ENCODE measurements at places on chromosomes 6 and 20.

DNA sequence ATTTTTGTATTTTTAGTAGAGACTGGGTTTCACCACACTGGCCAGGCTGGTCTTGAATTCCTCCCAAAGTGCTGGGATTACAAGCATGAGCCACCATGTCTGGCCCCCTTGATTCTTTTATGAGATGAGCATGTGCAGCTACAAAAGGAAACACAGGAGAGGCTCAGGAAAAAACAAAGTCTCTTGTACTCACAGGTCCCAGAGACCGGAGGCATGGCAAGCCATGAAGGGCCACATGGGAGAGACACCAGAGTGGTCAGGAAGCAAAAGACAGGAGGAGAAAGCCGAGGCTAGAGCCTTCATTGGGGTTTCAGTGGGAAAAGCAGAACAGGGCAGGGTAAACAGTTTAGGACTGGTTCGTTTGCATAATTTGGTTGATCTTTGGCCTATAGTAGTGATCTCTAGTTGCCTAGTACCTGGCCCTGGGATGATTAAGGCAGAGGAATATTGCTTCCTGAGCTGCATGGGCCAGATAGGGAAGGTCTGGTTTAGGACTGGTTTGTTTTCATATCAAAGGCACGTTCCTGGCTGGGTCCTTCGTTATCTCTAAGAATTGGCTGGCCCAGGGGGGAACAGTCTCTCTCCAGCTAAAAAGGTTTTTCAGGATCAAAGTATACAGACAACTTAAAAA lies 48.2 kb upstream of the PRND start:
- no peak for DNase-seq

DNA sequence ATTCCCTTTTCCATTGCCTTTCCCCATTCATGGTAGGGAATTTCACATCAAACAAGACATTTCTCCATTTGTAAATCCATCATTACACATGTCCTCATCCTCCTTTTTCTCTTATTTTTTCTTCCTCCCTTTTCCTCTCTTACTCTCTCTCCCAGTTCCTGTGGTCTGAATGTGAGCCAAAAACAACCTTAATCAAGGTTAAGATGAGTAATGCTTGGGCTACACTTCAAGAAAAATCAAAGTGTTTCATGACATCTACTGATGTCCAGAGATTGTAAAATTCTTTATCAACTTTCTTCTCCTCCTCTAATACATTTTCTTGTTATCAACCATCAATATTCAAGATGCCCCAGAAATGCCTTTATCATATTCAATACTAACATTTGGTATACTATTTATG lies 208.0 kb upstream of the PRND start:
- DNase-seq = peak; percentile 42

GRCh38 chr20:346033-346639 lies 775 bp upstream of the NRSN2 start:
- DNase-seq = no peak

DNA sequence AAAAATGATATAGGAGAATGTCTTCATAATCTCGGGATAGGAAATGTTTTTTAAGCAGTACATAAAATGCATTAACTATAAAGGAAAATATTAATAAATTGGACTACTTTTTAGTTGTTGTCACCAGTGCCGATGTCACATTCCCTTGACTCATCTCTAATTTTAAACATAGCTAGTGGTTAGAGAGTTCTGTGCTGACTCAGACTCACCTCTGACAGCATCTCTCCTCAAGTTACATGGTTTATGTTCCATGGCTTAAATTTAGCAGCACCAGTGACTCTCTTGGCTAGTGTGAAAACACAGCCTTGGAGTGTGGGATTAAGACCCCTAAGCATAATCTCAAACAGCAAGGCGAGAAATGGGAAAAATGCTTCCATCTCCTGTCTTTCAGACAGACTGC lies 311.8 kb upstream of the MMS22L start:
- DNase-seq = peak; percentile 41

DNA sequence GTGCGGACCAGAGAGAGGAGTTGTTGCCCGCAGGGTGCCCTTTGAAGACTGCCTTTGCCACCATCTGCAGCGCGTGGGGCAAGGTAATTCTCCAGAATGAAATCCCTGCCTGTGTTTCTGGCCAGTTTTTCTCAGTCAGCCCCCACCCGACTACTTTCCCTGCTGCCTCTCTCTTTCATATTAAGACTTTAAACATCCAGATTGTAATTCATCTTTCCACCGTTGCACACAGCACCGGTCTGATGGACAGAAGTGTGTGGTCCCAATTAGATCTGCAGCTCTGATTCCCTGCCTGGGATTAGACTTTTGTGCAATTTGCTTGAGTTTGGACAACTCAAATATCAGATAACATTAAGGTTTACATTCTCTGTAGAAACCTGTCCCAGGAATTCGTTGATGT lies 489.0 kb downstream of the QKI start:
- DNase-seq = no peak

- no peak for DNase-seq
These were observed 402.5 kb upstream of the FKBP1C start for GRCh38 chr6:62808565-62809293.

DNA sequence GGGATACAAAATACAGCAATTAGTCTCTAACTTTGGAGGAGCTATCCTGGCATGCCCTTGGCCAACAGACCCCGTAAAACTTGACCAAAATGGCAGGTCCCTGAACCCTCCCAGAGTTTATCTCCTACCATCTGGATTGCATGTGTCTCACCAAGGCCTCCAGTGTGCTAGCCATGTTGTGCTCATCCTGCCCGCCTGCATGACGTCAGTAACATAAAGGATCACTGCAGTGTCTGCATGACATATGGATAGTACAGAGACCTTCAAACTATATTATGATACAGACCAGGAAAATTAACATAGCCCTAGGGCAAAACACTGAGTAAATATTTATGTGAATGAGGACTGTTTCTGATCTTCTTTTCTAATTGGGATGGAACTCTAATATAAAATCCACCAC lies 25.3 kb downstream of the CPXM1 start:
- no peak for DNase-seq

DNA sequence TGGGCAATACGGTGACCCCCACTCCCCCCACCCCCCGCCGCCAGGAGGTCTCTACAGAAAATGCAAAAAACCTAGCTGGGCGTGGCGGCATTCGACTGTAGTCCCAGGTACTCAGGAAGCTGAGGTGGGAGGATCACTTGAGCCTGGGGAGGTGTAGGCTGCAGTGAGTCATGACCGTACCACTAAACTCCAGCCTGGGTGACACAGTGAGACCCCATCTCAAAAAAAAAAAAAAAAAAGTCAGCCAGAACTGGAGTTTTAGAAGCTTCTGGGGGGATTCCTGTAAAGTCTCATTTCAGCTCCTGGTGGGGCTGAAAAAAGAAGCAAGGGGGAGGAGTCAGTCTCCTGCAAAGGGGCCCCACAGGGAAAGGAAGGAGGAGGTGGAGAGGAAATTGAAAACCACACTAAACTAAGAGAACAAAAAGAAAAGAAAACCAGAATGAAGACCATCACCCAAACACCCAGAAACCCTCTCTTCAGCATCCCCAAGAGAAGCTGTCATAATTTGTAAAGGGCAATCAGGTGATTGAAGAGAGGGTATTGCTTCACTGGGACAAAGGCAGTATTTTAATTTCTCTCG lies 50.4 kb downstream of the NOL4L start:
- no peak for DNase-seq

- peak; percentile 32 for DNase-seq
These were observed 57.8 kb downstream of the SLC2A10 start for GRCh38 chr20:46767127-46767761.

GRCh38 chr20:14715400-14715799 lies 378.0 kb upstream of the FLRT3 start:
- DNase-seq = no peak

DNA sequence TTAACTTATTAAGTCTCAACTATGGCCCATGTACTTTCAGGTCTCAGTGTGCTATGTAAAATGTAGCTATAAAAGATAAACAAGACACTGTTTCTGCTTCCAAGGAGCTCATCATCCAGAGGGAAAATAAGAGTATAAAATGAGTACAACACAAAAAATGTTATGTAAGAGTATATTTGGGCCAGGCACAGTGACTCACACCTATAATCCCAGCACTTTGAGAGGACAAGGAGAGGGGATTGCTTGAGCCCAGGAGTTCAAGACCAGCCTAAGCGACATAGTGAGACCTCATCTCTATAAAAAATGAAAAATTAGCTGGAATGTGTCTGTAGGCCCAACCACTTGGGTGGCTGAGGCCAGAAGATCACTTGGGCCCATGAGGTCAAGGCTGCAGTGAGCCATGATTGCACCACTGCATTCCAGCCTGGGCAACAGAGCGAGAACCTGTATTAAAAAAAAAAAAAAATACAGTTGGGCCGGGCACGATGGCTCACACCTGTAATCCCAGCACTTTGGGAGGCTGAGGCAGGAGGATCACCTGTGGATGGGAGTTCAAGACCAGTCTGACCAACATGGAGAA lies 124.0 kb downstream of the EDN1 start:
- peak; percentile 22 for DNase-seq

DNA sequence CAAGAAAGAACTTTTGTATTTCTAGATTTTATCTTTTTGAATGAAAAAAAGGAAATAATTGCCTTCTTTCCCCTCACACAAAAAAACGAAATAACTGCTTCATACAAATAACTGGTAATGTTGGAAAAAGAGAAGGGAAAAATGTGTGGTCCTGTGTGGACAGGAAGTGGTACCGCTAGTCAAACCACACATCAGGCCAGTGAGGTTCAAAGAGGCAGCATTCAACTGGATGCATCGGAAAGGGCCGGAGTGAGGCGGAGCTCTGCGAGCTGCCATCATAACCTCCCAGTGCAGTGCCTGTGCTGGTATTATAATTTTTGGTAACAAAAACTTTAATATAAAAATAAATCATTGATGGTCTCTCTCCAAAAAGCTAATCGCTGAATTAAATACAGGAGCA lies 111.2 kb downstream of the IRF4 start:
- no peak for DNase-seq

GRCh38 chr20:32991792-32992641 lies 12.2 kb downstream of the SUN5 start:
- DNase-seq = no peak

GRCh38 chr6:108263371-108263770 lies 2.5 kb upstream of the SNX3 start:
- no peak for DNase-seq

DNA sequence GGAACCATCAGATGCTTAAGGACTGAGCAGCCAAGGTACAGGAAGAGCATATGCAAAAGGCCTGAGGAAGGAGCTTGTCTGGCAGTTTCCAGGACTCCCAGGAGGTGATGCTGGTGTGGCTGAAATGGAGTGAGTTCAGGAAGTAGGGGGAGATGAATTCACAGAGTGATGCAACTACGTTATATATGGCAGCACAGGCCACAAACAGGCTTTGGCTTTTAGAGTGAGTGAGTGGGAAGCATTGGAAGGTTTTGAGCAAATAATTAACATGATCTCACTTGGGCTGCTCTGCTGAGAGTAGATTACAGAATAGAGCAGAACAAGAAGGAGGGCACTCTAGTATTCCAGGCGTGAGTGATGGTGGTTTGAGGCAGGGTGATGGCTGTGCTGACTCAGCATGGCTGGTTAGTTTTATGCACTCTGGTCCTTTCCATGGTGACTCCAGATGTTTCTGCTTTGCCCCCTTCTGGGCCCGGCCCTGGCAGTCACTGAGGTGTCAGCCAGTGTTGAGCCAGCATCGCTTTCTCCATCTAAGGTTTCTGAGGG lies 6.5 kb downstream of the BTN2A2 start:
- no peak for DNase-seq

DNA sequence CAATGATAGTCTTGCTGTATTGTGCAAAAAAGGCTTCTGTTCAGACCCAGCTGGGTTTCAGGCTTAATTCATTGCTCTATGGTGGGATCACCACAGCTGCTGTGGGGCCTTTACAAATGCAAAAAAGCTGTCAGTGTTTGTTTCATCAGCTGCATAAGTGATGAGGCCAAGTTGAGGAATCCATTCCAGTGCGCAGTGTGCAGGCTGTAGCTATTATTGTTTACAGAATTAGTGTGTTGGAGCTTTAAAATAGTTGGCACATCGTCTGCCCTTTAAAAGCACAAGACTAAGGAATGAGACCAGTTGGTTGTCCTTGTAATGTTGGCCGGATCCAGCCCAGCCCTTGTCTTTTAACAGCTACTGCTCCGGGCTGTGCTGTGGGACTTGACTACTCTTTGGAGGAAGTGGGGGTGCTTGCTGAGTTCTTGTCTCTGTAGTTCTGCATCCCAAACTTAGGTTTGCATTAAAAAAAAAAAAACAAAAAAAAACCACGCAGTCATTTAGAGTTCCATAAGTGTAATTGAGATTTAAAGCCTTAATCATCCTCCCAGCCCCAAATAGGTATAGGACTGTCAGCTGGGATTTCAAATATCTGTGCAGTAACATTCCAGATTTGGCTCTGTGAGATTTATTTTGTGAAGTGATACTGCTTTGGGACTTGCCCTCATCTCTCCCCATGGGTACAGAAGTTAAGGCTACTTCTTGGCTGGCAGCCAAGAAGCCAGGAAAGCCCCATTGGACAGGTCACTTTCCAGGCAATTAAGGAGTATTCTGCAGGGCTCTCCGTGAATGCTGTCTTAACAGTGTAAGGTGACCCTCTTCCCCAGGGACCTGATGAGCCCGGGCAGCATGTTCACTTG lies 19.3 kb downstream of the JARID2 start:
- peak; percentile 94 for DNase-seq

GRCh38 chr20:14597206-14597715 lies 259.8 kb upstream of the FLRT3 start:
- DNase-seq = no peak

DNA sequence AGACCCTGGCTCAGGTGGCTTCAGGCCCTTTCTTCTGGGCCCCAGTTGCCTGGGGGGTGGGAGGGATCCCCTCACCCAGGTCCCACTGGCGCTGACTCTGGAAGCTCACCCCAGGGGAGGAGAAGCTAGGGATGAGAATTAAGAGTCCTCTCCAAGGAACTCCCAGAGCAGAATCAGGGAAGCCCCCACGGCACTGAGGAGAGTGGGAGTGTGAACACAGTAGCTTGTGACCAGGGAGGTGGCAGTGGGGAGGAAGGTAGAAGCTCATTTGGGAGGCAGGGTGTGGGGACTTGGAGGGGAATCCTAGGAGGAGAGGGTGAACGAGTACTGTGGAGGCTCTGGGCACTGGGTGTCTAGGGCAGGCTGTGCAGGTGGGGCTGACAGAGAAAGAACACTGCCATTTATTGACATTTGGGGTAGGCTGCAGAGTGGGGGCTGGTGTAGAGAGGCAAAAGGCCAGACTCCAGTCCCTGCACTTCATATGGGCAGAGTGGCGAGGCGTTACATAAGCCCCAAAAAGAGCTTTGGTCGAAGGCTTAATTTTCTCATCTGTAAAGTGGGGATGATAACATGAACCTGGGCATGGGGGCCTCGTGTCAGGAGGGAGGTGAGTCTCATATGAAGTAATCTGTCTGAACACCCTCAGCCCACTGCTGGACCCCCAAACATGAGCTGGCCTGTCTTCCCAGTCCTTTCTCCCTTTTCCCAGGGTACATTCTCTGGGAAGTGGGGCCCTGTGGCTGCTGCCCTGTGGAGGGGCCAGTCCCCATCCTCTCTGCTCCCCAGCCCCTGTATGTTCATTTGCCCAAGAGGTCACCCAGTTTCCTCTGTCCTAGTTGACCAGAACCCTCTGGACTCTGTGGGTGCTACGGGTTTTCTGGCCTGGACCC lies 80.5 kb downstream of the VEGFA start:
- no peak for DNase-seq

- DNase-seq = no peak
These were observed 26.8 kb downstream of the JAG1 start for GRCh38 chr20:10646886-10647420.

- DNase-seq = peak; percentile 29
These were observed 59.6 kb upstream of the QKI start for GRCh38 chr6:163354761-163355425.

- DNase-seq = no peak
These were observed 204.2 kb downstream of the ANKRD60 start for GRCh38 chr20:58024241-58024721.

- DNase-seq = no peak
These were observed 11.2 kb upstream of the C20orf144 start for GRCh38 chr20:33650753-33651561.

GRCh38 chr20:59157961-59158541 lies 5.6 kb upstream of the ZNF831 start:
- DNase-seq = no peak

All from AG10803 (cell line).